ENCODE measurements at places on chromosomes 1 and 21.

- no peak for DNase-seq
Observed at GRCh38 chr1:31398246-31398645, 14.8 kb upstream of the SERINC2 start.

GRCh38 chr1:25916460-25916859 lies 10.2 kb upstream of the STMN1 start:
- no peak for DNase-seq

GRCh38 chr1:64891448-64891825 lies 74.9 kb downstream of the JAK1 start:
- DNase-seq = no peak

DNA sequence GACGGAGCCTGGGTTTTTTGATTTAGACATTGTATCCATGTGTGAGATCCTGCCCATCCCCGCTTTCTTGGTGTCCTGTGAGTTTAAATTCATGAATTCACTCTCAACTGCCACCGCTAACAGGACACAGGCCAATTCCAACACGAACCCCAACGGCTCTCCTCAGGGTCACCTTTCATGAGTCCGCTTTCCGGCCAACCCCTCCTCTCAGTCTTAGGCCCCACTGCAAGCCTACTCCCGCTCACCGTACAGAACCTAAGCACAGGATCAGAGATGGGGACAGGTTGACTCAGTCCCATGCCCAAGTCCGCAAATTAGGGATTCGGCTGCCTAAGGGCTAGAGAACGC lies 238 bp upstream of the SCP2 start:
- DNase-seq = no peak

DNA sequence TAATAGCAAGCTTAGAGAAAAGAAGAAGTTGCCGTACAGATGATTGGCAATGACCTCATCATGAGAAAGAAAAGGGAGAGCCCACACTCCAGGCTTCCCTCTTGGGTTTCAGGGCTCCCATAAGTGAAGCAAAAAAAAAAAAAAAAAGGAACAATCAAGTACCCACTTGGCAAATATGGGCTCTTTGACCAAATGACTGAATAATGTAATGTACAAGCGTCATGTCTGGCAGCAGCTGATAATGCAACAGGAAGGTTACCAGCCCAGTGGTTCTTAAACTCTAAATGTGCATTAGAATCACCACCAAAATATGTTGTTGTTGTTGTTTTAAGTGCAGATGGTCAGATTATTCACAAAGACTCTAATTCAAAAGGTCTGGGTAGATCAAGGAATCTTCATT lies 13.5 kb downstream of the TNFSF4 start:
- no peak for DNase-seq
